Stimulated activated CD4-positive, alpha-beta T cell treated with anti-CD3 and anti-CD28 coated beads, Interleukin-4, amount 100 ng/mL, for 48 hours (primary cell): ENCODE measurements at places on chromosomes 1 and 21.

GRCh38 chr1:119964673-119965363, 68.5 kb upstream of the ADAM30 start:
- DNase-seq = no peak

DNA sequence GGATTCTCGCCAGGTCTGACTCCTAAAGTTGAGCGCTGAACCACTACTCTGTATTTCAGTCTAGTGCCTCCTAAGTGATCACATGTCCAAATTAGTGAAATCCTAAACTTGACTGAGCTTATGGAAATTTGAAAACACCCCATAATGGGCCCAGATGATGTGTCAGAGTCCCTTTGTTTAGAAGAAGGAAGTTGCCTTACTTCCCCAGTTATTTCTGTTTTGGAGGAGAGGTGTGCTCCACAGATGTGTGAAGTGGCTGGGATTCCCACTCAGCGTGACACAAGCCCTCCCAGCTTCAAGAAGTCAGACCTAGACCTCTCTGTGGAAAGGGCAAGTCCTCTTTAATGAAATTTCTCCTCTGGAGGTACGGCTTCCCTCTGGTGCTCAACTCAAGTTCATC, 188.8 kb downstream of the TTLL7 start:
- no peak for DNase-seq

DNA sequence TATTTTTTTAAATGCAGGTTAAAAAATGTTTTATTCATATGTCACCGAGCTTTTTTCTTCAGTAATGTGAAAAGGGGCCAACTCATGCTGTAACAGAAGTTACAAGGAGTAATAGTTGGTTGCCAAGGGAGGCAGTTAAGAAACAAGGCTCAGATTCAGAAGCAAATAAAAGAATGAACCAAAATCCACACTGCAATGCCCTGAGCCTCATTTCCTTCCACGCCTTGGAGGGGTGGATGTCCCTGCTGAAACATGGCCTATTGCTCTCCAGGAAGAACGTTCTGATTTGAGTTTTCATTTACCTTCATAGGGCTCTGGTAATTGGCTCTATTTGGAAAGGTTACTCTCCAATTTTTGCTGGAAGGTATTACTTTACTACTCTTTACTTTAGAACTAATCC, 24.4 kb downstream of the ALG14 start:
- no peak for DNase-seq

DNA sequence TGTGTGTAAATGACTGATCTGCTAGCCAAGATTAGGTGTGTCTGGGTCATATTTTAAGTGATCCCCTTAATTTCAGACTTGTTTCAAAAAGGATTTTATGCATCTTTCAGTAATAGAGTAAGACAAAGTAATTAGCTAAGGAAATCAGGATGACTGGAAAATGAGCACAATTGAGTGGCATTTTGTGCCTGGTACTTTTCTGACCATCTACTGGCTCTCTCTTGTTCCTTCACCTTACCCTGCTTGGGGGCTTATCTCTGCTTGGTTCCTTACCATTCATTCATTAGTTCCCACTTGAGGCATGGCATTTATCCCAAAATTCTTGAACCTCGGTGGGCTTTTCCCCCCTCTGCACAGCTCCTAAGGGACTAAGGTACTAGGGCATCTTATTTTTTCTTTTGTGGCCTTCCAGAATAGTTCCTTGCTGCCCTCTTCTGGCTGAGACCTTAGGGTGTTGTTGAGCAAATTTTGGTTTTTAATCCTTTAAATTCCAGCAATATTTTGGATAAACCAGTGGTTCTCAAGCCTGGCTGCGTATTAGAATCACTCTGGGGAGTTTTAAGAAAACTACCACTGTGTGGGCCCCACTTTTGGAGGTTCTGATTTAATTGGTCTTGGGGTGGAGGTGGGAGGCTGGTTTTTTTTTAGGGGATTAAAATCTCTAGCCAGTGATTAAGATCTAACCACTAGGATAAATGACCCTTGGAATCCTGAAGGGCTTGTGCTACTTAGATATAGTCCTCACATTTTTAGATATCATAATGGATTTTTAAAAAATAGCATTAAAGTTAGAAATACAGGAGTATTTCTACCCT, 50.8 kb downstream of the HS2ST1 start:
- DNase-seq = no peak

- no peak for DNase-seq
Measured at GRCh38 chr1:153688736-153689328, 10.3 kb downstream of the NPR1 start.

GRCh38 chr1:76158126-76158525, 83.6 kb downstream of the ST6GALNAC3 start:
- DNase-seq = no peak

DNA sequence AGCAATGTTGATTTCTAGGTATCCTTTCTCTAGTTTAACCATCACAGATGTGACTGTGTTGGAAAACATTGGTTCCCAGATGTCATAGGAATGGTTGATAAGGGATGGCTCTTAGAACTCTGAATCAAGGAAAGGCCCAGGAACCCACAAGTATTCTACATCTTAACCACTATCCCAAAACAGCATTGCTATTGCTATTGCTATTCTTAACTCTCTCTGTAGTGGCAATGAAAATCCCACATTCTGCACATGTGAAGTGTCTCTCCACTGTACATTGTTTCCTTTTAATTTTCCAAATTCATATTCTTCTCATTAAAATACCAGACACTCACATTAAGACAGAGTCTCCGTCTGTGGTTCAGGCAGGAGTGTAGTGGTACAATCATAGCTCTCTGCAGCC, 420.4 kb upstream of the RUNX1 start:
- DNase-seq = no peak

- no peak for DNase-seq
Measured at GRCh38 chr1:93552741-93553455, 105.0 kb downstream of the FNBP1L start.

- no peak for DNase-seq
Measured at GRCh38 chr1:240031414-240031813, 60.3 kb upstream of the FMN2 start.

- no peak for DNase-seq
Measured at GRCh38 chr1:175802407-175803123, 59.2 kb upstream of the TNR start.

- no peak for DNase-seq
Measured at GRCh38 chr1:85343213-85343611, 66.8 kb upstream of the BCL10 start.
